Astrocyte (in vitro differentiated cells and primary cell): ENCODE measurements at places on chromosomes 2 and 18. TPM values are rescaled to one million over a fixed set of nuclear protein-coding genes. Genes with fewer than 3 reads are reported as not detected.
A peak's percentile ranks its signal among the peaks of the same experiment; 100 is the strongest.

- DNase-seq: no peak
Measured at GRCh38 chr2:235568431-235568830, 74.6 kb downstream of the AGAP1 start.

DNA sequence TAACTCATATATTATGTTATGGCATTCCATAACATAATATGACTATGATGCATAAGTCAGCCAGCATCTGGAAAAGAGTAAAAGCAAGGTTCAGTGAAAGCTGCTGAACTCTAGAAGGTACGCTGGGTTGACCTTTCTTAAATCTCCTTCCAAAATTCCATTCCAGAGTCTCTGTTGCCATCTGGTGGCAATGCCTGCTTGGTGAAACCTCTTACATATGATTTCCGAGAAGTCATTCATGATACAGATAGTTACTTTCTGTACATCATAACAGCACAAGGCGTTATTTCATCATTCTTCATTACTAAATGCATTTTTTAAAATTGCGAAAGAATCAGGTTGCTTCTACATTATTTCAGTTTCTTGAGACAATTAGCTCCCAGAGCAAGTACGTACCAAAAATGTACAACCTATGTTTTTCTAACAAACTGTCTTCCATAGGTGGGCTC is 7.0 kb upstream of the EPG5 start:
- peak; percentile 58 for DNase-seq

DNA sequence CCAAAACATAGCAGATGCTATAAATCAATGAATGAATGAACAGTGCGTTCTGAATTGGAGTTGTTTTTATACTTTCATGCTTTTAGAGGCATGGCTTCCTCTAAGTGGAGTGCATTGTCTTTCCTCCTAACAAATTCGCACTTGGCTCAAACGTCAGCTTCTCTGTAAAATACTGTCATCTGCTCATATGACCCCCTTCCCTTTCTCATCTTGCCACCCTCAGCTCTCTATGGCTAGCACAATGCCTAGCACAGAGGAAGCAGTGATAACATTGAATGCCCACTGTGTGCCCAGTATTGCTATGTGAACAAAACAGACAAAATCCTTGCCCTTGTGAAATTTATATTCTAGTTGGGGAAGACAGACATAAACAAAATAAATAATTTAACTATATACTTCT is 258.8 kb downstream of the MREG start:
- no peak for DNase-seq

DNA sequence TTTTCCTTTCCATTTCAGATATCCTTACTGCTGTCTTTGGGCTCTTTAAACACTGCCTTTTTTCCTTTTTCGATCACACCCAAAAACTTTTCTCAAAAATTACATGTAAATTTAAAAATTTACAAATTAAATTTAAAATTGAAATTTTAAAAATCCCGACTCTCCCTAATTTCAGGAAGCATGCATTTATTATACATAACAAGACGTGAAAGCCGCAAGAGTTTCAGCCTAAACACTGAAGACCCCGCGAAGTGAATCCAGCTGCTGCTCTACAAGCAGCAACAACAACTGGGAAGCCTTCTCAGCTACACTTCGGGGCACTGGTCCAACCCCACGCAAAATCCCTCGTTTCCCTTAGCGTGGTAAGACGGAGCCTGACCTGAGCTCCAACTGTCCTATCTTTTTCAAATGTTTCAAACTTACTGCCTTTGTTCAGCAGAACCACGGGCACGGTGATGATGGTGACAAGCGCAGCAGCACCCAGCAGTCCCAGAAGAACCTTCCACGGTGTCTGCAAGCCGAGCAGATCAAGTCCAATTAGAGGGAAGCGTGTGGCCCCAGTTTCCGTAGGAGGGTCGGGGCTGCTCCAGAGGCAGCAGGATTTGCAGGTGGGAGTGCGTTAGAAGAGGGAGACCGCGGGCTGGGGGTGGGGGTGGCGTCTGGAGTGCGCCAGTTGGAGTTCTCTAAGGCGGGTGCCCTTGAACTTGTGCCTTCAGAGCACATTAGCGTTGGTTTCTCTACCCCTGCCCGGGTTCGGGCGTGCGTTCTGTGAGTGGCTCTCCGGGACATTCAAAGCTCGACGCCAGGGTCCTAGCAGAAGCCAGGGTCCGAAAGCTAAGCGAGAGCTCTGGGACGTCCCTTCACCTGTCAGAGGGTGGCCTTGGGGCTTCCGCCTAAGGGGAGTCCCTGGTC is 783 bp downstream of the DPP4 start:
- DNase-seq: no peak

DNA sequence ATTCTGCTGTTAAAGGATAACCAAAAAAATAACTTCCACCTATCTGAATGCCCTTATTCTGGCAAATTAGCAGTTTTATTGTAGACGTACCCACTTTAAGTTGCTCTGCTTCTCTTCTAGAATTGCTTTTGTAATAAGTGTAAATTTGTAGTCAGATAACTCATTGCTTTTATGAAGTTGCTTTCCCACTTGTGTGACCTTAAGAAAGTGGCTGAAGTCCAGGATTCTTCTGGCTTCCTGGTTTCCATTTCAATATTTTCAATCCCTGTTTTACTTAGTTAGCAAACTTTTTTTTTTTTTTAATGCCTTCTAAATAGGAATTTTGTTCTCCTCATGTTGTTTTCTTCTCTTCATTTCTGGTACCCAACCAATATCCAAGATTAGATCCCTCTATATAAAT is 59.8 kb downstream of the GLS start:
- DNase-seq: peak; percentile 27

GRCh38 chr2:11907190-11907589 is 160.8 kb downstream of the LPIN1 start:
- no peak for DNase-seq

DNA sequence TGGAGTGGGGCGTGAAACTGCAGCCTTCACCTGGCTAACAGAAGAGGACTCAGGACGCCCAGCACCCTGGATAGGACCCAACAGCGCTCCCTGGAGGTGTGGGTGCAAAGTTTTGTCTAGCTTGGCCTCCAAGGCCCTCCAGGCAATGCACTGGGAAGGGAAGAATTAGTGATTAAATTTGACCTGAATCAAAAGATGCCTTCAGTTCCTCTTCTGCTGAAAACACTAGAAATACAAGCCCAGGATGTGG is 779 bp upstream of the TRIB2 start:
- DNase-seq: peak; percentile 67

LRRC30 gene
- not detected in 2 replicates for total RNA-seq
